ENCODE measurements at places on chromosomes 11 and 22.

DNA sequence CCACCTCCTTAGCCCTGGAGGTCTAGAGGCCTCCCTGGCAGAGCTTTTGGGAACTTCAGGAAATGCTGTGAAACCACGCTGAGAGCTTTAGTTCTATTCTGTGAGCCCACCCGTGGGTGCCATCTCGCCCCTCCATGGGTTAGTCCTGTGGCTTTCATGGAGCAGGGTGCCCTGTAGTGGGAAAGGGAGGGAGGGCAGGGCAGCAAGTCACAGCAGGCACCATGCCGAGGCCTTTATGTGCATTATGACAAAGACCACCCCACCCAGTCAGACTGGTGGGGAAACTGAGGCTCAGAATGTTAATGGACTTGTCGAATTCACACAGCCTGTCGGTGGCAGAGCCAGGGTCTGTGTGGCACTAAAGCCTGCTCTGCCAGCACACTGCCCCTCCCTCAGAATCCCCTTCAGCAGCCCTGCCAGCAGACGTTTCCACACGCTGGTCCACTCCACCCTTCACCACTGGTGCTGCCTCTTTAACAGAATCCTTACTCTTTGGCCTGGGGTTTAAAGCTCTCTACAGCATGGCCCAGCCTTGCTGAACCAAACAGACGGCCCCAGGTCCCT lies 13.4 kb downstream of the TMPRSS13 start:
- no peak for DNase-seq

DNA sequence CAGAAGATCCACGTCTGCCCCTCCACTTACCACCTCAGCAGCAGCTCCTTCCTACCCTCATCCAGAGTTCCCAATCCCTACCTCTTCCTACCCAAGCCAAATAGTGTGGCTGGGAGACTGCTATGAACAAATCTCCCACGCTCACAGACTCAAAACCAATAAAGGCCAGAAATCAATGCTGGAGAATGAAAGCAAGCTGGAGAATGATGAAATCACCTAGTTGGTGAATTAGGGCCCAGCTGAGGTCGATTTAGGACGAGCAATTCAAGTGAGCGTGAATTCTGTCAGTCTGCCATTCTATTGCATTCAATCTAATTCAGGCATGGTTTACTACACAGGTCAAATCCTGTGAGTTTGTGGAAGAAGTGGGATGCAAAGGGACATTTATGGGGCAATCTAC lies 22.5 kb downstream of the COMMD9 start:
- no peak for DNase-seq

GRCh38 chr11:47233989-47234668 lies 14.5 kb downstream of the ACP2 start:
- DNase-seq, result no peak

- DNase-seq, result no peak
These were observed 1506.5 kb downstream of the TBC1D22A start for GRCh38 chr22:48268771-48269552.

DNA sequence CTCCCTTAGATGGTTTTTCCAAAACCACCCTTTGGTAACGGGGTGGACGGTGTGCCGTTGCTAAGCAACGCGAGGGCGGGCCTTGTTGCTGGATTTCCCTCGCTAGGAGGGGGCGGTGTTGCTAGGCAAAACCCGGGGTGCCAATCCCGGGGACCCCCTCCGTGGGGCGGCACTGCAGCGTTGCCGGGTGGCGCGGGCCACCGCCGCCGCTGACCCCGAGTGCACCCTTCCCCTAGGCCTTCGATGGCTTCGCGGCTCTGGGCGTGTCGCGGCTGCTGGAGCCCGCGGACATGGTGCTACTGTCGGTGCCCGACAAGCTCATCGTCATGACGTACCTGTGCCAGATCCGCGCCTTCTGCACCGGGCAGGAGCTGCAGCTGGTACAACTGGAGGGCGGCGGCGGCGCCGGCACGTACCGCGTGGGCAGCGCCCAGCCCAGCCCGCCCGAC lies 8.9 kb downstream of the EHBP1L1 start:
- no peak for DNase-seq

- DNase-seq, result no peak
These were observed 45.6 kb downstream of the BCR start for GRCh38 chr22:23225724-23226496.

GRCh38 chr11:11390068-11390771 lies 37.2 kb upstream of the CSNK2A3 start:
- DNase-seq, result no peak

- no peak for DNase-seq
These were observed 2.3 kb downstream of the CCDC86 start for GRCh38 chr11:60844045-60844869.

- DNase-seq, result no peak
These were observed 2.3 kb downstream of the TMEM86A start for GRCh38 chr11:18700872-18701271.

DNA sequence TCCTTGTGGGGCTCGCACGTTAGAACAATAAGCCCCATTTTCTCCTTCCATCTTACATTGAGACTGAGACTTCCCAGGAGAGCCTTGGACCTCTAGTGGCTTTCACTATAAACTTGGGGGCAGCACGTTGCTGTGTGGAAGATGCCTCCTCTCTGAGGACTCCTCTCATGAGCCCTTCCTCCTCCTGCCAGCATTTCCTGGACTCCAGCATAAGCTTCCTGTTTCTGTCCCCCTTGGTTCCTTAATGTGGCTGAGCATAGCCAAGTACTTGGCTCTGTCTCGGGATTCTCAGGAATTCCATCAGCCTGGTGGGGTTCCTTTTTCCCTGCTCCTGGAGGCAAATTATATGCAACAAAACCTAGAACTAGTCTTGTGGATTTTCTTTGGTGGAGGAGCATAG lies 38.8 kb upstream of the UBASH3B start:
- no peak for DNase-seq

DNA sequence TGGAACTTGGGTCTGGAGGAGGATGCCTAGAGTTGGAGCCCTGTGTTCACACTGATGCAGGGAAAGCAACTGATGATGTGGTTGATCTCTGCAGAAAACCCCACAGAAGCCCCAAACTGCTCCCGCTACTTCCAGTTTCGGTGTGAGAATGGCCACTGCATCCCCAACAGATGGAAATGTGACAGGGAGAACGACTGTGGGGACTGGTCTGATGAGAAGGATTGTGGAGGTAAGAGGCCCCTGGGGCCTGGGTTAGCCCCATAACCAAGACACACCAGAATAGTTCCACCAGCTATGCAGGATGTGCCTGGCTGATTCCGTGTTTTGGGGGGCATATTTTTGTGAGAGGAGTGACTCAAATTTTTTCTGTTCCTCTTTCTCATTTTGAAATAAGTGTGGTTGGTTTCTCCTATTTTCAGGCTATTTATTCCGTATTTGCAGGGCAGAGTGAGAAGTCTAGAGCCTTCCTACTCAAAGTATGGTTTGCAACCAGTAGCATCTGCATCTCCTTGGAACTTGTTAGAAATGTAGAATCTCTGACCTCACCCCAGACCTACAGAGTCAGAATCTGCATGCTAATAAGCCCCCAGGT lies 137.3 kb upstream of the SORL1-AS1 start:
- DNase-seq, result no peak

- DNase-seq, result no peak
These were observed 1.0 kb downstream of the C11orf91 start for GRCh38 chr11:33699515-33700062.

DNA sequence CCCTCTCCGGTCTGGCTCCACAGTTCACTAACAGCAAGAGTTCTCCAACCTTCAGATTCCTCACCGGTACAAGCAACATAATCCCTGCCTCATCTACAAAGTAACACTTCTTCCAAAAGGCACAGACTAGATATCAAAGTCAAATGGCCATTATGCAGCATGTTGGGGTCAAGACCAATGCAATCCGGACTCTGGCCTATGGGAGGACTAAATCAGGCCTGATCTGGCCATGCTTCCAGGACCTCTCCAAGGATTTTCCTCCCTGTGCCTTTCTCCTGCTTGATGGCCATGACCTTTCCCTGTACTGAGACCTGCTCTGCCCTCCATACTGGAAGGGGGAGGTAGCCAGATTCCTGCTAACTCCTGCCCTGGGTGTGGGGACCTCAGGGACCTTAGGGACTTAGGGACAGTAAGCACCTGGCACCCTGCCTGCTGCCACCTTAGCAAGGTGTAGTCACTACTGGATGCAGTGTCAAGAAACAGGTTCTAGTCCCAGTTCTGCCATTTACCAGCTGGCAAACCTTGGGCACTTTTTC lies 6.7 kb downstream of the TBC1D10A start:
- DNase-seq, result no peak

DNA sequence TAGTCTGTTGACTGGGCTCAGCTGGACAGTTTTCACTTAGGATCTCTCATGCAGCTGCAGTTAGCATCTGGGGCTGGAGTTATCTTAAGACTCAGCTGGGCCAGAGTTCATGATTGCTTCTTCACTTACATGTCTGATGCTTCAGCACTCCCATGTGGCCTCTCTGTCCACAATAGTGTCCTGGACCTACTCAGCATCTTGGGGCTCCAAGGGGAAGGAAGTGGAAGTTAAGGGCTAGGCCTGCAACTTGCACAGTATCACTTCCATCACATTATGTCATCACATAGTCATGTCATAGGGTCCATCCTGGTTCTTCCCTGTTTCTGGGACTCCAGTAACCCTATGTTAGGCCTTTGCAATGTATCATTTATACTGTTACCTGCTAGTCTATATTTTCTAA lies 115.9 kb downstream of the C11orf65 start:
- no peak for DNase-seq

GRCh38 chr11:122104341-122104740 lies 11.7 kb downstream of the BLID start:
- DNase-seq, result no peak

DNA sequence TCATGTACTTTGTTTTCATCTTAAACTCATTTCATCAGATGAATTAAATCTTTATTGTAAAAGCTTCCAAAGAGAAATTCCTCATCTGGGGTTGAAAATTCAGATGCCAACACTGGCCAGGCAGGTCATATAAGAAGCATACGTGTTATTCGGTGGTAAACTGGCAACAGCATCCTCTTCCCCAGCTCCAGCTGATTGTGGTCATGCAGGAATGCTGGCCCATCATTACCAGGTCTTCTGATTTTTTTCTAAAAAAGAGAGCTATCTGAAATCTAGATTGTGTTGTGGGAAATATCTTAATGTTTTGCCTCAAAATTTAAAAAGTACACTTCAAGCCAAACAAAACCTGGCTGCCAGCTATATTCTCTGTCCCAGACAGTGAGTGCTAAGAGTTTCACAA lies 53.6 kb downstream of the ARFGAP2 start:
- DNase-seq, result no peak

DNA sequence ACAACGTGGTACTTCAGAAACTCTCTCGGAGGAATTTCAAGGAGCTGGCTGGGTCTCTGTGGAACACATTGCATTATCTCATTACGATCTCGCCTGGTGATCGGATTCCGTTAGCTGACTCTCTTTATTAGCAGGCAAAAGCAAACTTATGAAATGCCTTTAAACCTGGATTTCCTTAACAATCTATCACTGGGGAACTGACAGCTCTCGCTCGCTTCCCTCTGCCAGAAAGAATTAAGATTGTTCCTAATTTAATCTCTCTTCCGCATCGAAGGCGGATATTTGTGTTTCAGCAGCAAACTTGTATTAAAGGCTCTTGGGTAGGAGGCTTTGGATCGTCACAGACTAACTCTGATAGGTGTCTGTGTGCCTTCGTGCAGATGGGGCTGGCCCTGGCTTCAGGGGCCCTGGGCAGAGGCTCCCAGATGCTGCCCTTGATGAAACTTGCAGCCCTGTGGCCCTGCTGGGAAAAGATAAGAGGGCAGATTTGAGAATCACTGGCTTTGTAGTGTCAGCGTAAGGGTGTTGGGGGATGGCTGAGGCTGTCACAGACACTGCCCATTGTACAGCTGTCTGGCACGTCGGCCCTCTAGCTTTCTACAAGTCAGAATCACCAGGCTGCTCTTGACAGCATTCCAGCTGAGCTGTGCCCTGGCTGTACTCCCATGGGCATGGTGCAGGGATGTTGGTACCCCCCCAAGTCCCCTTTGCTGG lies 162.2 kb upstream of the NECTIN1 start:
- no peak for DNase-seq

- DNase-seq, result no peak
These were observed 54.2 kb upstream of the CSNK2A3 start for GRCh38 chr11:11407065-11407762.

DNA sequence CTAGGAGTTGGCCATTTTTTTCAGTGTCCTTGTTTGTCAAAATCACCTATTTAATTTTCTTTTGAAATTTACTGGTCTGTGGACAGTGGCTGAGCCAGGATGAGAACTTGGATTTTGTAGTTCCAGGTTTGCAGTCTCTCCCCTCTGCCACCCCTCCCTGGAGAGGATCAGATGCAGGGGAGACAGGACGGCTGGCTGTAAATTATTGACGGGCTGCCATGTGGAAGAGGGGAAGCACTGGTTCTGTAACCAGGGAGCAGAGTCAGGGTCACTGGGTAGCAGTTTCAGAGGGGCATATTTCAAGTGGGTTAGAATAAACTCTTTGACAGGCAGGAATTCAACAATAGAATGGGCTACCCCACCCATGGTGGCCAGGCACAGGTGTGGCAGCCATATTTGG lies 20.6 kb upstream of the YWHAH start:
- no peak for DNase-seq

- no peak for DNase-seq
These were observed 69.4 kb upstream of the FGF3 start for GRCh38 chr11:69888483-69889181.

- DNase-seq, result no peak
These were observed 18.6 kb downstream of the EP300 start for GRCh38 chr22:41110968-41111367.

- DNase-seq, result no peak
These were observed 4.0 kb downstream of the POU2AF3 start for GRCh38 chr11:111302298-111302697.

DNA sequence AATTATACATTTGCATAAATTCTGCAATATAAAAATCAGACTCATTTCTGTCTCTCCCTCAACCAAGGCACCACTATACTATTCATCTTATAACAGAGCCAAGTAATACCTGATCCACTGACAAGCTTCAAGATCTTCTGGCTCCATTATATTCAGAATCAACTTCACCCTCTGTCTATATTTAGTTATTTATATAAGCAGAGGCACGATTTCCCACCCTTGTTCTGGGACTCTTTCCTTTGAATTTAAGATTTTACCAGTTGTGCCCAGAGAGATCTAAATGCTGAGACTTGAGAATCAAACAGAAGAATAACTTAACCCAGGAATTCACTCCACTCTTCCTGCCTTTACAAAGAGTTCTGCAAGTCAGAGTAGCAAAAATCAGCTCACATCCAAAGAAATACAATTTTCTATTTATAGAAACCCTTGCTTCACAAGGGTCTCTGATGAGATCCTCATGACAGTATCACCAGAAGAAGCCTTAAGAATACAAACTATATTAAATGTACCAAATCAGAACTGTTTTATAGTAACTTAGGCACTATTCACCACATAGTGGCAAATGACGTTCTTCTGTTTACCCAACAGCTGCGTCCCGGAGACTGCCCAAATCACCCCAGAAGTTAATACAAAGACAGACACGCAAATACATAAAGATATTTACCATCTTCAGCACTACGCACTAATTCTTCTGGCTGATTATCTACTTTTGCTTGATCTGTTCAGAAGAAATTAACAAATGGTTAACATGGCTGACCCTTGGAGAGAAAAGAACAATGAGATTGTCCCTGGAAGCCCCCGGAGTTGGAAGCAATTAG lies 32.3 kb upstream of the CCDC89 start:
- DNase-seq, result no peak

- no peak for DNase-seq
These were observed 47.1 kb upstream of the EED start for GRCh38 chr11:86197448-86197847.

- DNase-seq, result no peak
These were observed 307.2 kb upstream of the MPPED2 start for GRCh38 chr11:30893318-30893717.

Measured in retinal pigment epithelial cell (primary cell).